Stimulated activated naive CD4-positive, alpha-beta T cell treated with Interleukin-2 at 50 U/mL for 16 hours (primary cell): ENCODE measurements at places on chromosomes 4 and X.

DNA sequence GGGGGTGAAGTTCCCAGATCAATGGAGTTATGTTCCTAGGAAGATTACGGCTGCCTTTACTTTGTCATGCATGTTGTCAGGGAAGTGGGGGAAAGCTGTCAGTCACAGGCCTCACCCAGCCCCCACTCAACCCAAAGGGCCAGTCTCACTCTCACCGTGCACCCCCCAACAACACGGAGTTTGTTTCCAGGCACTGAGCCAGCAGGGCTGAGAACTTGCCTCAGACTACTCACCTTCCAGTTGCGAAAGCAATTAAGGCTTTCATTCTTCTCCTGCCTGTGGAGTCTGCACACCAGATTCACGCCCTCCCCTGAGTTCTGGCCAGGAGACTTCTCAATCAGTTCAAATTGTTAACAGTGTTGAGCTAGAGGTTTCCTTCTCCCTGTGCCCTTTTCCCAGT, 114.3 kb downstream of the SH3BGRL start:
- no peak for DNase-seq

GRCh38 chrX:131840799-131841495, 182.2 kb upstream of the STK26 start:
- DNase-seq = no peak

- DNase-seq = no peak
Observed at GRCh38 chr4:181952478-181952877, 290.7 kb upstream of the TENM3 start.

DNA sequence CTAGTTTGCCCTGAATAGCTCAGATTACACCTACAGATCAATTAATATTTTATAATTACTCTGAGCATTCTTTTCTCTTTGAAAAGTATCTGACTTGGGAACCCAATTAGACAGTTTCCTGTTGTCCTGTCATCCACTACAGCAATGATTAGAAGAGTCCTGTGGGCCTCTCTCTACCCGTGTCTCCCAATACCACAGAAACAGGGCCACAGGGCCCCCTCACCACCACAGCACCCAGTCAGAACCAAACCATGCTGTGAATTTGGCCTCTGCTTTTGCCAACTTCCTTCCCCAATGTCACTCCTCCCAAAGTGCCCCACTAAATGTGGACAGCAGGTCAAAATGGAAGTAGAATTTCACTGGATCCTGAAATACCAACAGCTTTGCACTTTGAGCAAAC, 10.3 kb downstream of the USP46 start:
- no peak for DNase-seq

DNA sequence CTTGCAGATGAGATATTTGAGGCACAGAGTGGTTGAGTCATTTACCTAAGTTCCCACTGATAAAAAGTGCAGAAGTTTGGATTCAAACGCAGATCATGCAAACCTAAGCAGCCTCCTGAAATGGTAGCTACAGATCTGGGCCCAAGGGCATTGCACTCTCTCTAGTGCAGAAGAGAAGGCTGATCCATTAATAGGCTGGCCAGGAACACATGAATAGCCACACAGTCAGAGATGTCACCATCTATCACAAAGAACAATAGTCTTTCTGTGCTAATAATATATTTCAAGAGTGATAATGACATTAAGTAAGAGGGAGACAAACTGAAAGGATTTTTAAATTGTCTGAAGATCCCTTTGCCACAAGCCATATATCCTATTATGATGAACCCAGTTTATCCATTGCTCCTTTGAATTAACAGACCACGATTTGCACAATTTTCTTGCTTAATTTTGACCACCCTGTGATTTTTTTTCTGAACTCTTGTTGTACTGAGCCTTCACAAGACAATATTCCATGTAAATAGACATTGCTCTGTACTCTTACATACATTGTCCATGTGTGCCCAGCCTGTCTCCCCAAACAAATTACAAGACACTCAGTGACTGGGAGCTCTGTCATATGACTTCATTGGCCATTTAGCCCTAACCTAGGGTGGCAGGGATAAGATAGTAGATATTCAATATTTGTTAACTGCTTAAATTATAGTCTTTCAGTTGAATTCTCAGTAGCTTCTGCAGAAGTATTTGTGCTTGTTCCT, 112.4 kb upstream of the RBPJ start:
- no peak for DNase-seq
